ENCODE measurements at places on chromosomes 1 and 21.

DNA sequence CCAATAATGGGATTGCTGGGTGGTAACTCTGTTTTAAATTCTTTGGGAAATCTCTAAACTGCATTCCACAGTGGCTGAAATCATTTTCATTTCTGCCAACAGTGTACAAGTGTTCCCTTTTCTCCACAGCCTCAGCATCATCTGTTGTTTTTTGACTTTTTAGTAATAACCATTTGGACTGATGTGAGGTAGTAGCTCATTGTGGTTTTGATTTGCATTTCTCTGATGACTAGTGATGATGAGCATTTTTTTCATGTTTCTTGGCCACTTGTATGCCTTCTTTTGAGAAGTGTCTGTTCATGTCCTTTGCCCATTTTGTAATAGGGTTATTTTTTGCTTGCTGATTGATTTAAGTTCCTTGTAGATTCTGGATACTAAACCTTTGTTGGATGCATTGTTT lies 131.9 kb upstream of the B3GALT2 start:
- DNase-seq: no peak

DNA sequence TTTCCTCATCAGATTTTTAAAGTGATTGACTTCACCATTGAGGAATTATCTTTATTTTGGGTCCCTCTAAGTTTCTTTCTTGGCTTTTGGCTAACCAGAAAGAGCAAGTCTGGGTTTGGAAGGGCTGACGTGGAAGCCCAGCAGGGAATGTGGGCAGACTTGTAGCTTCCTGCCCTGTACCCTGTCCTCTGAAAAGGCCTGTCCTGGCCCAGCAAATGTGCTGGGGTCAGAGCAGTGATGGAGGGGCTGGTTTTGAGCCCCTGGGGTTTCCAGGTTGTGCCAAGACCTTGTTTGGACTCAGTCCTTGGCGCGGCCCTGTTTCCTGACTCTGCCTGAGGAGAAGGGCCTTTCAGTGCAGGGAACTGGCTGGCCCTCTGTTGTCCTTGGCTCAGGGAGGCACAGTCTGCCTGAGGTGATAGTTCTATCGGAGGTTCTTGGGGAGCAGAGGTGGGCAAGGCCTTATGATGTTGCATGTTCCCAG lies 72.1 kb downstream of the UCK2 start:
- no peak for DNase-seq

GRCh38 chr21:21464684-21465083 lies 466.5 kb downstream of the NCAM2 start:
- no peak for DNase-seq

DNA sequence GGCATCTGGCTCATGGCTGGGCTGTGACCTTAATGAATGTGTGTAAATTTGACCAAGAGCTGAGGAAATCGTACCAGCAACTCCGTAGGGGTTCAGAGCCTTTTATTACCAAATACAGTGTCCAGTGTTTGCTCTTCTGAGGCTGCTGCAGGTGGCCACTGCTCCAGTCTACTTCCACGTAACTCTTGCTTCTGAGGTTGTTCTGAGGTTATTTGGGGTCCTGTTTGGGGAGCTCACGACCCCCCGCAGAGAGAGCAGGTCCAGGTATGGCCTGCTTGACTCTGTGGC lies 33.6 kb downstream of the MAN1C1 start:
- DNase-seq: no peak

- no peak for DNase-seq
Measured at GRCh38 chr1:14778898-14779865, 180.7 kb downstream of the KAZN start.

DNA sequence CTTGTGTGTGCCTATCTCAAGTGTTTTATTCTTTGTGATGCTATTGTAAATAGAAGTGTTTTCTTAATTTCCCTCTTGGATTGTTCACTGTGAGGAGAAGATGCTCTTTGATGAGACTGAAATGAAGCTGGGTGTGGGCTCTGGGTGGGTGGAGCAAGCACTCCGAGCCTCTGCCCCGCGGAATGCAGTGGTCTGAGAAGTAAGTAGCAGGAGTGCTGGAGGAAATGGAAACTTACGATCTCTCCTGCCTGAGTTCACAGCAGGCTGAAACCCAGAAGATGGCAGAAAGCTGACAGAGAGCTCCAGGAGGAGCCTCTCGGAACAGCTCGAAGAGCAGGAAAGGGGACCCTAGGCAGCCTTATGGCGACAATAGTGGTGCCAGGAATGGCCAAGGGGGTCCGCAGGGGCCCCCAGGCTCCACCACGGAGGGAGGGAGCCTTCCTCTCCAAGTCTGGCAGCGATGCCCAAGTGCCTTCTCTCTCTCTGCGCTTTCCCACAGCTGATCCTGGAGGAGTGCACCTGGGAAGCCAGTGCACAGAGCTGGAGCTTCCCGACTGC lies 126.8 kb upstream of the COL6A1 start:
- no peak for DNase-seq

- DNase-seq: no peak
Measured at GRCh38 chr21:36127250-36127904, 7.5 kb upstream of the CBR3 start.

GRCh38 chr1:204972426-204972825 lies 70.6 kb upstream of the CNTN2 start:
- DNase-seq: no peak

DNA sequence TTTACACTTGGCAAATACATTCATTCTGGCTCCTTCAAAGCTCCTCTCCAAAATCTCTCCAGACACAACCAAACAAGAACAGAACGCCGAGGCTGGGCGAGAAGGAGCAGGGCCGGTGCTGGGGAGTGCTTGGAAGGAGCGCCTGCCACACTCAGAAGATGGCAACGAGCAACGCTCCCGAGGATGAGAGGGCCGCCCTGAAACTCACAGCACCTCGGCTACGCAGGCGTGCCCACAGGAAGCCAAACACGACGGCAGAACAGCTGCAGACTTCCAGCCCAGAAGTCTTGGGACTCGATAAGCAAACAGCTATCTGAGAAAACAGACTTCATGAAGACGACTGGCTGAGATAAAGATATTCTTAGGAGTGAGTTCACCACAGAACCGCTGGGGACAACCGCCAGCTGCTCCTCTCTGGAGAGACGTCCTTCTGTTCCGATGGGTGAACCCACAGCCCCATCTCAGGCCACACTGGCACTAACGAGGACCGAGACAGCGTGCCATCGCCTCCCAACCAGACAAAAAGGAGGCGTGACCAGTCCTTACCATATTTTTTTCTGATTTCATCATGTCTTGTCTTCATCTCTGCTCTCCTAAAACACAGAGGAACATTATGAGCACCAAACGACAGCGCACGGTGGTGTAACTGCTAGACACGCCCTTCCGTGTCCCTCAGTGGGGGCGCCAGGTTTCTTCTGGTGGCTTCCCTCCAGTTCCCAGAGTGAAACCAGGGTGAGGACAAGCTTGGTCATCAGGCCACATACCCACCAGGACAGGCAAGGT lies 18.6 kb downstream of the PTTG1IP start:
- DNase-seq: no peak

DNA sequence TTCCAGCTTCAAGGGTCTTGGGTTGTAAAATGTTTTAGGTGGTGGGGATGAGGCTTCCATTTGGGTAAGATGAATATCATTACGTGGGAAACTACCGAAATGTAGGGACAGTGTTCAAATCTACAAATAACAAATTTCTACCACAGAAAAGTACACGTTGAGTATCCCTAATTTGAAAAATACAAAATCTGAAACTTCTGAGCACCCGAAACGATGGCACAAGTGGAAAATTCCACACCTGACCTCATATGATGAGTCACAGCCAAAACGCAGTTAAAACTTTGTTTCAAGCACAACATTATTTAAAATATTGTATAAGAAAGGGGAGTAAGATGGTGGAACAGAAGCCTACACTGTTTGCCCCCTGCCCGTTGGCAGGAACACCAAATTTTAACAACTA lies 8.8 kb upstream of the HENMT1 start:
- no peak for DNase-seq

DNA sequence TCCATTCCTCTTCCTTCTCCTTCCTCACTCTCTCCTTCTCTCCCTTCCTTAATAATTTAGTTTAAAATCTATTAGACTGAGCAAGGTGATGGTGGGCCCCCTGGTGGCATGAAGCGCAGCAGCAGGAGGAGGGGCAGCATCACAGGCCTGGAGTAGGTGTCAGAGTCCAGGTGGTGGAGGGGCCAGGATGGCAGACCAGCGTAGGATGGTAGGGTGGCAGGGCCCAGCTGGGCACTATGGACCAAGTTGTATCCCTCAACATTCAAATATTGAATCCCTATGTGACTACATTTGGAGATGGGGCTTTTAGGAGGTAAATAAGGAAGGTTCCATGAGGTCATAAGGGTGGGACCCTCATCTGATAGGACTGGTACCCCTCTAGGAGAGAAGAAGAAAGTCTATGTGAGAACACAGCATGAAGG lies 61.0 kb downstream of the WDR4 start:
- DNase-seq: peak; percentile 2

DNA sequence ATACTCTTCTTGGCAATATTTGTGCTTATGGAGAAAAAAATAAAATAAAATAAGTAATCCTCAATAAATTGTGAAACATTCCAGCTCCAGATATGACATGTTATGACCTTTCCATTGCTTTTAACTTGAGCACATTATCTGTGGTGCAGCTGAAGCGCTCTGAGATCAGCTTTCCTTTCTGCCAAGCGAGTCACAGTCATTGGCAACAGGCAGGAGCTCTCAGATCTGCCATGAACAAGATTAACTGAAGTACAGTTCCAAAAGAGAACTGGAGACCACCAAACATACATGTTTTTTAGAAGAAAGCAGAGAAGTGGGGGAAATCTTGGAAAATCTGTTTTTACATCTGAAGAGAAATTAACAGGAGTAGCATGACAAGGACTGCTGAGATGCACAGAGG lies 89.2 kb upstream of the DSCAM start:
- no peak for DNase-seq

DNA sequence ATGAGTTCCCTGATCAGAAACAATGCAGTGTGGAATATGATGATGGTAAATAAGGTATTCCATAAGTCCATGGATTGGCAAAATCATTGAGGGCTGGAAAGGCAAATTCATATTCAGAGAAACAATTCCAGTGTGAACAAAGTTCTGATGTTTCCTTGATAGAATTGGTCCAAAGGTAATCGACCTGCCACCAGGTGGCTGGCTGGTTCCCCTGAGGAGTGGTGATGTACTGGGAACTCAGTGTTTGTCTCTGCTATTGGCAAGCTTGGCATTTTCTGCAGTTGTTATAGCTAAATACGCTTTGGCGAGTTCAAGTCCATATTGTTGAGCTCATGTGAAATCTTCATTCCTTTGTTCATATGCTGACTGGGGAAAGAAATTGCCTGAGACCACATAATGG lies 165.5 kb upstream of the PTGFR start:
- DNase-seq: no peak

- no peak for DNase-seq
Measured at GRCh38 chr1:101235696-101236515, 913 bp upstream of the S1PR1 start.

DNA sequence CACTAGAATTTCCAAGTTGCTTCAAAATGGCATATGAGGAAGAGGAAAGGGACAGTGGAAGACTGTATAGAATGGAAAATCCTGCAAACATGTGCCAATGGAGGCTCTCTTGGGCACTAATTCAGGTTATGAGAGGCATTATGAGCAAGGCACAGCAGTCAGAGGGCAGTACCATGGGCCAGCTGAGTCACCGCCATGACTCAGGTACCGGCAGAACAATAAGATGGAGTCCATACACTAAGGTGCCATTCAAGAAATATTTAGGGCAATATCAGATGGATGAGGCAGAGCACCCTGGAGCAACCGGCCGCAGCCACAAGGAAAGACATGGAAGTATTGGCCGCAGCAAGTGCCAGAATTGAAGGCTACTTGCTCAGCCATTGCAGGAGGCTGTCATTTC lies 25.6 kb upstream of the VAV3 start:
- DNase-seq: no peak

DNA sequence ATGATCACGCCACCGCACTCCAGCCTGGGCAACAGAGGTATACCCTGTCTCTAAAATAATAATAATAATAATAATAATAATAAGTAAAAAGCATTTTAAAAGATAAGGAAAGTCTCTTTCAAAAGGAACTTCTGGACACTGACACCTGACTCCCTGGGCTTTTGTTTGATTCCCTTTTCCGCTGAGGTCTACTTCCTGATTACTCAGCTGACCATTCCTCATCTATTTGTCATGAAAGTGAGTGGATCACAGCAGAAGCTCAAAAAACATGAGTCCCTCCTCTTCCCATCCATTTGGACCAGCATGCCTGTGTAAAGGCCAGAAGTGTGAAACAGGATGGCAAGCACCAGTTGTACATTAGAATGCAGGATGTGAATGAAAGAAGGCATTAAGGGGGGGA lies 61.1 kb upstream of the FBXO28 start:
- no peak for DNase-seq

DNA sequence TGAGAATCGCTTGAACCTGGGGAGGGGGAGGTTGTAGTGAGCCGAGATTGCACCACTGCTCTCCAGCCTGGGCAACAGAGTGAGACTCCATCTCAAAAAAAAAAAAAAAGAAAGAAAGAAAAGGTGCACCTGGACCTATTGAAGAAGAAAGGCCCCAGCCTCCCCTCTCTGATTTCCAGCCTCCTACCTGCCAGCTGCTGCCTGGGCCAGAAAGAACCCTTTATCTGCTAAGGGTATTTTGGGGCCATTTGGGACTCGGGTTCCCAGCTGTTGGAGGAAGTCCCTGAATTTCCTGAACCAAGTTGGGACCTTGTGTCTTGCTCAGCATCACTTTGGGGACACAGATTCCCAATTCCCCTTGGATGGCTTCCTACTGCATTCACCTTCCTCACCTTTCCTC lies 3.9 kb upstream of the TNFRSF8 start:
- DNase-seq: no peak

GRCh38 chr1:57165546-57165945 lies 199.7 kb upstream of the C8B start:
- no peak for DNase-seq

- DNase-seq: no peak
Measured at GRCh38 chr1:207922554-207922953, 11.6 kb upstream of the CD34 start.

- DNase-seq: no peak
Measured at GRCh38 chr1:96039910-96040309, 681.7 kb upstream of the PTBP2 start.

GRCh38 chr1:98979463-98979862 lies 25.2 kb downstream of the PLPPR5 start:
- DNase-seq: no peak

DNA sequence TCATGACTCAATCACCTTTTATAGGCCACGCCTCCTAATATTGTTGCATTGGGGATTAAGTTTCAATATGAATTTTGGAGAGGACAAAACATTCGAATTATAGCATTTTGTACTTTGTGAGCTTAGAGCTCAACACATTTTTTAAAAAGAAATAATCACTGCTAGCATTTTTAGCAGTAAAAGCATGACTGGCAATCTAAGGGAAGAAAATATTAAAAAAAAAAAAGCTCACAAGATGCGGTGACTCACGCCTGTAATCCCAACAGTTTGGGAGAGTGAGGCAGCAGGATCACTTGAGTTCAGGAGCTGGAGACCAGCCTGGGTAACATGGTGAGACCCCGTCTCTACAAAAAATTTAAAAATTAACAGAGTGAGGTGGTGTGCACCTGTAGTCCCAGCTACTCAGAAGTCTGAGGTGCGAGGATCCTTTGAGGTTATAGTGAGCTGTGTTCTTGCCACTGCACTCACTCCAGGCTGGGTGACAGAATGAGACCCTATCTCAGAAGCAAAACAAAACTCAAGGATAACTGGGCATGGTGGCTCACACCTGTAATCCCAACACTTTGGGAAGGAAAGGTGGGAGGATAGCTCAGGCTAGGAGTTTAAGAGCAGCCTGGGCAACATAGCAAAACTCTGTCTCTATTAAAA lies 28.8 kb upstream of the DIPK1A start:
- DNase-seq: no peak

All from cerebellar nuclear complex (tissue), 1 donor.